Adrenal gland (tissue), 19 donors: ENCODE measurements at places on chromosomes 16 and 17. TPM values are rescaled to one million over a fixed set of nuclear protein-coding genes. Genes with fewer than 3 reads are reported as not detected.
A peak's percentile ranks its signal among the peaks of the same experiment; 100 is the strongest.

DNA sequence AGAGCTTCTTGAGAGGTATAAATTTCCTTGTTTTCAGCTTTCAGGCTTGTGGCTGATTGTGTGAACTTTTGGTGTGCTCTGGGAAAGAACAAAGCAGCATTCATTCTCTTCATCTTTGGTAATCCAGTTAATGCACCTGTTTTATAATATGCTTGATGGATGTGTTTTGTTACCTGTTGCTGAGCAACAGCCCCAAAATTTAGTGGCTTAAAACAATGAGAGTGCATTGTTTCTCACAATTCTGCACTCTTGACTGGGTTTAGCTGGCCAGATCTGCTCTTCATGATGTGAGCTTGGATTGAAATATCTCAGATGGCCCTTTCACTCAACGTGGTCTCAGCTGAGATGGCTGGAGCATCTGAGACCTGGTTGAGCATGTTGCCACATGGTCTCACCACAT is 58.7 kb upstream of the NOL11 start:
- no peaks in the 10 kb centered on the region for H3K4me1 ChIP-seq
- DNase-seq = no peak
- H3K27me3 ChIP-seq = no peaks in the 10 kb centered on the region
- H3K36me3 ChIP-seq = no peaks in the 10 kb centered on the region
- H3K27ac ChIP-seq = no peak overlapping the region
- no peak overlapping the region for H3K4me3 ChIP-seq

Gene MARF1
- total RNA-seq = 35.8 TPM

GRCh38 chr17:39963829-39964228 is 1.0 kb downstream of the GSDMA start:
- DNase-seq = no peak
- no peak overlapping the region for H3K27ac ChIP-seq
- H3K27me3 ChIP-seq = no peaks in the 10 kb centered on the region
- no peaks in the 10 kb centered on the region for H3K36me3 ChIP-seq
- no peaks in the 10 kb centered on the region for H3K4me1 ChIP-seq

- no peaks in the 10 kb centered on the region for H3K4me1 ChIP-seq
- H3K27me3 ChIP-seq = peaks cover 6% of the 10 kb centered on the region
- H3K36me3 ChIP-seq = no peaks in the 10 kb centered on the region
These were observed 238.1 kb upstream of the CDH5 start for GRCh38 chr16:66128371-66128770.

Gene CCL5
- 1.8 TPM for total RNA-seq

GRCh38 chr17:43578699-43579565 is 32.8 kb upstream of the ETV4 start:
- no peak overlapping the region for H3K27ac ChIP-seq
- H3K4me3 ChIP-seq = no peak overlapping the region
- no peak for DNase-seq

DNA sequence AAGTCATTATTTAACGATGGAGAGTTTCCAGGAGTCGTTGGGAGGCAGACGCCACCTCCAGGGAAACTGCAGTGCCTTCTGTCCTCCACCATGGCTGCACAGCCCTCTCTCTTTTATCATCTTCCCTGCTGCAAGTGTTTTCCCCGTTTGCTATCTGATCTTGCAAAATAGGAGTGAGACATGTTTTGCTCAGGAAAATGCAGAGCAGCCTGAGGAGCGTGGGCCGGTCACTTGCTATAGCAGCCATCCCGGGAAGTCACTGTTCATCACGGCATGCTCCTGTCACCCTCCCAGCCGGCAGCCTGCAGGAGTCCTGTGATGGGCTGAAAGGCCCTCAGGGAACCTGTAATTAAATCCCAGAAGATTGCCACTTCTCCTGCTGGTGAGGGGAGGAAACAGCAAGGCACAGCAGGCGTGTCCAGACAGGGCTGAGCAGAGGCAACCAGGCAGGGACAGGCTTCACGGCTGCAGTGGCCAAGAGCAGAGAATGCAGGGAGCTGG is 143.1 kb downstream of the GSG1L start:
- H3K4me3 ChIP-seq = no peak overlapping the region
- H3K4me1 ChIP-seq = no peaks in the 10 kb centered on the region
- no peaks in the 10 kb centered on the region for H3K36me3 ChIP-seq
- H3K27me3 ChIP-seq = peaks cover 3% of the 10 kb centered on the region

Gene ENPP7
- not detected for total RNA-seq

Gene ZG16B
- total RNA-seq = 1.2 TPM

DNA sequence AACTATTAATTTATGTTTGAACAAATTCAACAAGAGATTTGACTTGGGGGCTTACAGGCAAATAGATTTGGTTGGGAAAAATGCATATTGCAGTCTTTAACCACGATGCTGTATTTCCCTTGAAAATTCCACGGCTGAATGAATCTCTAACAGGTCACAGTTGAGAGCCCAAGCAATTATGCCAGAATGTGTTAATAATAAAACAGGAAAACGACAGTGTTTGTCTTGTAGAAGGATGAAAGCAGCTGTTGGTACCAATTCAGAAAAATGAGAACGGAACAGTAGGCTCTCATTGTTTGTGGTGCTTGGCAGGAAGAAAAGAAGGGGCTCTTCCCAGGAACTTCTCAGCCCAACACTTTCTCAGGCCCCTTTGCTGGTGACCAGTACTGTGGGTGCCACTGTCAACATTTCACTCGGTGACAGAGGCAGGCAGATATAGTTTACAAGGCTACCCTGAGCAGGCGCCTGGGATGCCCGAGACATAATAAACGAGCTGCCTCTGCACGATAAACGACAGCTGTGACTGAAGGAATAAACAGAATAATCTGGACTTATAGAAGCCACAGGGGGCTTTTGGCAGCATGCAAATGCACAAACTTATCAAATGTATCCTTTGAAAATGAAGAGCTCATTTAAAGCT is 387.1 kb downstream of the HS3ST4 start:
- H3K27me3 ChIP-seq = peaks cover 3% of the 10 kb centered on the region
- H3K4me1 ChIP-seq = no peaks in the 10 kb centered on the region
- no peaks in the 10 kb centered on the region for H3K36me3 ChIP-seq
- H3K27ac ChIP-seq = no peak overlapping the region
- DNase-seq = no peak

DNA sequence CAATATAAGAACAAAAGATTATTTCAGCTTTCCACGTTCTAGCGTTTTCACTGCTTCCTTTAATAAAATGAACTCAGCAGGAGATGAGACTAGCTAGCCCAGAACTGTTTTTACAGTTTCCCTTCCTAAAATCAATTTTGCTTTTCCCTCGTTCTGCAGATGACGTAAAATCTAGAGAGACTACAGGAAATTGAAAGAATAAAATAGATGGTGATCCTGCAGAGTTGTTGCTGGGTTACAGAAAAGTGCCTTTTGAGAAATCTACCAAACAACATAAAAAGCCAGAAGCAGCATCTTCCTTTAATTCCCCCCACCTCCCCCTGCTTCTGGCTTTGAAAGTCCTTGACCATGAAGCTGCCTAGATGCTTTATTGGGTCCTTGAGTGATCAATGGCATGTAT is 96.8 kb upstream of the CLEC3A start:
- no peaks in the 10 kb centered on the region for H3K36me3 ChIP-seq
- no peak overlapping the region for H3K27ac ChIP-seq
- no peaks in the 10 kb centered on the region for H3K27me3 ChIP-seq
- no peak for DNase-seq
- H3K4me1 ChIP-seq = no peaks in the 10 kb centered on the region
- H3K4me3 ChIP-seq = no peak overlapping the region

GRCh38 chr17:57357392-57357784 is 101.1 kb downstream of the MSI2 start:
- no peaks in the 10 kb centered on the region for H3K36me3 ChIP-seq
- no peak overlapping the region for H3K4me3 ChIP-seq
- H3K4me1 ChIP-seq = peaks cover 22% of the 10 kb centered on the region

DNA sequence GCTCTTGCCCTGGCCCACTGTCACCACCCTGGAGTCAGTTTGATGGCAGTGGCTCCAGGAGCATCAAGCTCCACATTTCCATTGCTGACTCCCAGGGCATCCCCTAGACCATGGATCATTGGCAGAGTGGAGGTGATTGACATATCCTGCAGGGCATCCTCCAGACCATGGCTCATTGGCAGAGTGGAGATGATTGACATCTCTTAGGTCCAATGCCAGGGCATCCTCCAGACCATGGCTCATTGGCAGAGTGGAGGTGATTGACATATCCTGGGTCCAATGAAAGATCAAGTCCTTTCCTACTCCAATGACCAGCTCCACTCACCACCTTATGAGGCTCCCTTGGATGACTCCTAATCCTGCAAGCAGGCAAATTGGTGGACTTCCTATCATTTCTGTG is 174.3 kb upstream of the NLRP1 start:
- DNase-seq = peak; percentile 68
- no peak overlapping the region for H3K4me3 ChIP-seq

Gene WSCD1
- 13.9 TPM for total RNA-seq

GRCh38 chr16:20303012-20303411 is 24.3 kb downstream of the GP2 start:
- no peaks in the 10 kb centered on the region for H3K36me3 ChIP-seq
- H3K27me3 ChIP-seq = no peaks in the 10 kb centered on the region
- H3K27ac ChIP-seq = no peak overlapping the region
- no peak for DNase-seq
- H3K4me3 ChIP-seq = no peak overlapping the region

Gene SNAI3
- 0.57 TPM for total RNA-seq

Gene TBX2
- total RNA-seq = 6.7 TPM

DNA sequence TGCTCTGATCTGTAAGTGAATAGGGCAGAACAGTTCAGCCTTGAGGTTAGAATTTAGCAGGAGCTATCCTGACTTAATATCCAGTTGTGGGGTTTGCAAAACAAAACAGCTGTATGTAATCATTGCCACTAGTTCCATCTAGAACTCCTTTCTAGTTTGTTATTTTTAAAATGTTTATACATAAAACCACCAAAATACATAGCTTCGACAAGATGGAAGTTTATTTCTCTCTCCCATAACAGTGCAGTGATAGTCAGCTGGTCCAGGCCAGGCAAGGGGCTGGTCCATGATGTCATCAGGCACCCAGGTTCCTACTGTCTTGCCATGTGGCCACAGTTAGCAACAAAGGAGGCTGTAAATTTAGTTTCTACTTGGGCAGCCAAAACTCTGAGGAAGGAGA is 10.5 kb upstream of the PLK1 start:
- DNase-seq = no peak
- no peak overlapping the region for H3K27ac ChIP-seq
- no peaks in the 10 kb centered on the region for H3K36me3 ChIP-seq
- H3K4me3 ChIP-seq = no peak overlapping the region
- H3K27me3 ChIP-seq = no peaks in the 10 kb centered on the region
- H3K4me1 ChIP-seq = no peaks in the 10 kb centered on the region

DNA sequence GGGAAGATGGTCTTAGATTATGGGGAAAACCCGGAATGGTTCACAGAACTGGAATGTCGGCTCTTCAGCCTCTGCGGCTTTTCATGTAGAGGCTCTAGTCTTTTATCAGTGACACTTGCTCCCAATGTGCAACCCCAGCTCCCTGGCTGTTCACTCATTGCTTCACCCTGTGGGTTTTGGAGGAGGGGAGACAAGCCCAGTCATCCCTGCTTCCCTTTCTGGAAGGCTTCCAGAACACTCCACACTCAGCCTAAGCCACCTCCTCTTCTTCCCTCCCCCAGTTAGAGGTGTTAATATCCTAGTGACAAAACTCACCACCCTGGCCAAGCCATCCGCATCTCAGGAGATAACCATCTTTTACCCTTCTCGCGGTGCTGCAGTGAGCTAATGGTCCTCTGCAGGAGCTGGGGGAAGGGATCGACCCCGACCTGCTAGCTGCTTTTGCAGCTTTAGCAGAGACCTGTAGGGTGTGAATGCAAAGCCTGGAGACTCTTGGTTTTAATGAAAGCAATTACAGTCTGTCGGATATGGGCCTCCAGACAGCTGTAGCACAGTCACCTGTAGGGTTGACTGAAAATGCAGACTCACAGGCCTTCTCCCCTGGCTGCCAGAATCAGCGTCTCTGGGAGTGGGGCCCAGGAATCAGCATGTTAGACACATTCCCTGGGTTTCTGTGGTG is 24.3 kb upstream of the LASP1NB start:
- no peak overlapping the region for H3K4me3 ChIP-seq
- H3K36me3 ChIP-seq = peaks cover 44% of the 10 kb centered on the region
- no peaks in the 10 kb centered on the region for H3K27me3 ChIP-seq
- H3K4me1 ChIP-seq = peaks cover 54% of the 10 kb centered on the region

DNA sequence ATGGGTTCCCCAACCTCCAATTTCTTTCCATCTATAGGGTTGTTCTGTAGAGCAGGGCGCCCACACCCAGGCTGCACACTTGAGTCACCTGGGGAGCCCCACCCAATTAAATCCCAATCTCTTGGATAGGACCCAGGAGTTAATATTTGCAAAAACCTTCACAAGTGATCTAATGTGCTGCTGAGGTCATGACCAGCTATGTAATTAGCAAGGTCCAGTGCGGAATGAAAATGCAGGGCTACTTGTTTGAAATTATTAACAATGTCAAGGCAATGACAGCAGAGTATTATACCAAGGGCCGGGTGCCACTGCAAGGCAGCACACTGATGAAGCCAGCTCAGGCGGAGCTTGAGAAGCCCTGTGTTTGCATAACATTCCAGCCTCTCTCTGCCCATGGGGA is 302.7 kb downstream of the MAF start:
- H3K27ac ChIP-seq = no peak overlapping the region
- H3K27me3 ChIP-seq = peaks cover 4% of the 10 kb centered on the region
- H3K36me3 ChIP-seq = no peaks in the 10 kb centered on the region
- H3K4me1 ChIP-seq = no peaks in the 10 kb centered on the region
- no peak overlapping the region for H3K4me3 ChIP-seq
